ENCODE measurements at places on chromosomes 13 and 19.

DNA sequence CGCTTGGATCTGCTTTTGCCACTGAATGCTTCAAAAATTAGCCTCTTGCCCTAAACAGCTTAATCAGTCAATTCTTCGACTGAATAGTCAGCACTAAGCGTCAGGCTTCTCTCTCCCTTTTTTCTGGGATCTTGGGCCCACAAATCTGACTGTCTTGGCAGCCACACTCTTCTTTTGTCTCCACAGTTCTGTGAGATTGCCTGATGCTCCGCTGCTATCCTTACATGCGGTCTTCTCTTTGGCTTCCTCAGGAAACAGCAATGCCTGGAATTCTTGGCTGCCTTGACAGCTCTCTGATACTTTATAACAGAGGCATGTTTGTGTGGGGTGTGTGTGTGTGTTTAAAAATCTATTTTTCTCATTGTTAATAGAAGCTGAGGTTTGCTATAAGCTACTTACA is 32.6 kb downstream of the ERCC5 start:
- no peak for DNase-seq

DNA sequence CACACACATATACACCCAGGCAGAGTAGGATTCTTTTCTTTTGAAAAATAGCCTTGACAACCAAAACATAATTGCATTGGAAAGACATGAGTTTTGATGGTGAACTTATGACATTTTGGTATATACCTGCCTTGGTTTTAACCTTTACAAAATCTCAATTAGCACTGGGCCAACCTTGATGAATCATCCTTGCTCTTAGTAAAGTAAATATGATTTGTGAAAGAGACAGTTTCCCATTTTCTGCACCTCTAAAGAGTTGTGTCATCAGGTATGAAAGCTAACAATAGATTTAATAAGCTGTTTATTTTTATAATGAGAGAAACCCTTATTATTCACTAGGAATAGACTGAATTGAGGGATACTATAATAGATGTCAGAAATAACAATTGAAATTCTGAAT is 15.7 kb upstream of the ENOX1 start:
- DNase-seq, result no peak

DNA sequence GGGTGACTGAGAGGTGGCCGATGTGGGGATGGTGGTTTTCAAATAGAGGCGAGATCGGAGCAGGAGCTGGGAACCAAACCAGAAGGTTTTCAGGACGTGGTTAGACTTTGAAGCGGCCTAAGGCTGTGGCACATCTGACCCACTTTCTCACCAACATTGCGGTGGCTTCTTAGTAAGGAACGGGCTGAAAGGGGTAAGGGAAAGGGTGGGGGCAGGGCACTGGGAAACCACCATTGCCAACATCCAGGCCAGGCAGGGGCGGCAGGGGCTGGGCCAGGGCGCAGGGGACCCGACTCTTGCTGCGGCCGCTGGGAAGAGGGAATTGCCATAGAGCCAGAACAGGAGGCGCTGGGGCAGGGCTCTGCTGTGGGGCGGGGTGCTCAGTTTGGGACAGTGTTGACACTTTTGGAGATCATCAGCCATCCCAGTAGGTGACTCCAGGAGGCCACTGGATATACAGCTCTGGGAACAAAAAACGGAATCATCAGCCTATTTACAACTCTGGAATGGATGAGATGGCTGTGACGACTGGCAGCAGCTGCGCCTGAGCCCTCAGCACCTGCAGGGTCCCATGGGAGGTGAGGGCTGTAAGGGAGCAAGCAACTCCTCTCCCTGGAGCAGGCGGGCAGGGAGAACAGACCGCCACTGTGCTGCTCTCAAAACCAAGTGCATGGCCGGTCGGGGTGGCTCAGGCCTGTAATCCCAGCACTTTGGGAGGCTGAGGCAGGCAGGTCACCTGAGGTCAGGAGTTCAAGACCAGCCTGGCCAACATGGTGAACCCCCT is 52.2 kb downstream of the IRS2 start:
- DNase-seq, result no peak

DNA sequence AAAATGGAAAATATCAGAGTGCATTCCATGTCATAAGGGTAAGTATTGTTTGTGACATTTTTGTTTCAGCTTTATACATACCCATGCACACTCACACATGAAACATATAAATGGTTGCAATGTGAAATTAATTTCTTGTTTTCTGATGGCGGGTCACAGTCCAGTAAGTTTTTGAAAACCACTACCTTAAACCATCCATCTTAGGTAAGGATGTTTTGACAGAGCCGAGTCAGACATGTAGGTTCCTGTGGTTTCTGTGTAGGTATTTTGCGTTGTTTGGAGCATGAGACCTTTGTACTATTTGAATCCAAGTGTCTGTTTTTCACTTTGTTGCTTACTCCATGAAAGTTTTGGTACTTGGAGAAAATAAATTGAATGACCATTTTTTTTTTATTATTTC is 121.7 kb downstream of the B3GLCT start:
- no peak for DNase-seq

GRCh38 chr13:109803825-109804224 is 17.4 kb upstream of the IRS2 start:
- no peak for DNase-seq

- DNase-seq, result no peak
Observed at GRCh38 chr19:43625918-43626579, 6.6 kb upstream of the ZNF428 start.

GRCh38 chr13:112684071-112684845 is 5.6 kb upstream of the ATP11A start:
- DNase-seq, result no peak

- no peak for DNase-seq
Observed at GRCh38 chr13:45396533-45397095, 21.6 kb downstream of the SLC25A30 start.

- DNase-seq, result no peak
Observed at GRCh38 chr13:77742801-77743200, 45.3 kb downstream of the SLAIN1 start.

DNA sequence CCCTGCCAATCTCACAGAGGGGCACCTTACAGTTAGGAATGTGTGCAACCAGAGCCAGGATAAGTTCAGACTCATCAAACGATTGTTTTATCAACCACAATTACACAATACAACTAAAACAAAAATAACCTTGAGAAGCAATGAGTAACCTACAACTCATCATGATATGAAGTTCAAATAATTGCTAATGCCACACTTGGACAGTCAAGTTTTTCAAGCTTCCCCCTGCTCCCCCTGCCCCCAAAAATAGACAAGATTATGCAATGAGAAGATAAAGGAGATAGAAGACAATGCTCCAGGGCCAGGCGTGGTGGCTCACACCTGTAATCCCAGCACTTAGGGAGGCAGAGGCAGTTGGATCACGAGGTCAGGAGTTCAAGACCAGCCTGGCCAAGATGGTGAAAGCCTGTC is 13.6 kb upstream of the KPNA3 start:
- DNase-seq, result no peak

- no peak for DNase-seq
Observed at GRCh38 chr19:7417671-7418324, 69.1 kb downstream of the ARHGEF18 start.

DNA sequence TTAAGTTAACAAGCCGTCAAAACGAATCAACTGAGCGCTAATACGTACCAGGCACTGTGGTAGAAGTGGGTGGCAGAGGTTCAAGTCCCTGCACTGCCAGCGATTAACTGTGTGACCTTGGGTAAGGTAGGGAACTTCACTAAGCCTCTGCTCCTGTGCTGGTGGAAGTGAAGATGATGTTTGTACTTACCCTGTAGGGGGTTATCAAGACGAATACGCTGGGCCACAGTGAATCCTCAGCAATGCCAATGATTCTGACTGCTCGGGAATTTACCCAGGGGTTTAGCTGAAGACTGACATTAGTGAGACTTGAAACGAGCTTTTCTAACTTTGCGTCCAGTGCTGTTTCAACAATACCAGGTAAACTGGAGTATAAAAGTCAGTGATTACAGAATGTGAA is 305.3 kb downstream of the FGF9 start:
- no peak for DNase-seq

- DNase-seq, result no peak
Observed at GRCh38 chr19:17200408-17201079, 14.6 kb upstream of the USE1 start.

- no peak for DNase-seq
Observed at GRCh38 chr13:91891141-91891540, 492.7 kb downstream of the GPC5 start.

GRCh38 chr19:29211562-29212355 is 1.2 kb downstream of the UQCRFS1 start:
- DNase-seq, result no peak

DNA sequence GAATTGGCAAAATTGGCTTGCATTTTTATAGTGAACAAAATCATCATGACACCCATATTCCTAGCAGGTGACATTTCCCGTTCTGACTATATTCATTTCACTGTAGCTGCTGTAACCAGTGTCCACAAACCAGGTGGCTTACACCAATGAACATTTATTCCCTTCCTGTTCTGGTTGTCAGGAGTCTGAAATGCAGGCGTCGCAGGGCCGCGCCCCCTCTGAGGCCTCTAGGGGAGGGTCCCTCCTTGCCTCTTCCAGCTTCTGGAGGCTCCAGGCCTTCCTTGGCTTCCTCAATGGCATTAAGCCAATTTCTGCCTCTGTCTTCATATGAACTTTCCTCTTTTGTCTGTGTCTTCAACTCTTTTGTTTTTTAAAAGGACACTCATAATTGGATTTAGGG is 6.5 kb upstream of the RLN3 start:
- no peak for DNase-seq

DNA sequence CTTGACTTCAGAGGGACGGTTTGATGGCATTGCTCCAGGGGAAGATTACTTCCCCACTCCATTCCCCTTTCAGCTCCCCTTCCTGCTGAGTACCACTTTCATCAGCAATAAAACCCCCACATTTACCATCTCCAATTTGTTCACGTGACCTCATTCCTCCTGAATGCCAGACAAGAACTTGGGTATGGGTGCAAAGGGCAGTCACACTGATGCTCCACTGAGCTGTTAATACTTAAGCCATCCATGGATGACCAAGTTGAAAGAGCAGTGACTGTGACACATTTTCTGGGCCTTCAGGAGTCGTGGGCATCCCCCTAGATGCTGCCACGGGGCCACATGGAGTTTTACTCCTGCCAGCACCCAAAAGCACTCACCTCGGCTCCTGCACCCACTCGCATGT is 93.1 kb downstream of the STOML3 start:
- no peak for DNase-seq

- DNase-seq, result no peak
Observed at GRCh38 chr19:15250640-15250993, 18.4 kb upstream of the EPHX3 start.

DNA sequence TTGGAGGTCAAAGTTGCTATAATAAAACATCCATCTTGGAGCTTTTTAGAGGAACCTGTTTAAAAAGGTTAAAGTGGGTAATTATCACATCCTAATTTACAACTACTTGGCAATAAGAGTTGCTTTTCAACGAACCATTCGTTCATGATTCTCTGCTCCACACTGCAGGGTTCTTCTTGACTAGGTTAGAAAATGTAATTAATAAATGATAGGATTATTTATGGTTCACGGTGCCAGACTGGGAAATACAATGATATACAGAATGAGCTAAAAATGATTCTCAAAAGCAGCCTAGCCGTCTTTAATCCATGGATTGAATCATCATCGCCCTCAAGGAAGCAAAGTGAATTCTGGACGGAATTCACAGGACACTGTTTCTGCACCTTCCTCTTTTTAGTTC is 291.2 kb downstream of the TEX29 start:
- DNase-seq, result no peak

- DNase-seq, result no peak
Observed at GRCh38 chr19:13038306-13039210, 43.3 kb downstream of the NFIX start.

- no peak for DNase-seq
Observed at GRCh38 chr13:75910591-75910990, 274.5 kb downstream of the LMO7 start.

DNA sequence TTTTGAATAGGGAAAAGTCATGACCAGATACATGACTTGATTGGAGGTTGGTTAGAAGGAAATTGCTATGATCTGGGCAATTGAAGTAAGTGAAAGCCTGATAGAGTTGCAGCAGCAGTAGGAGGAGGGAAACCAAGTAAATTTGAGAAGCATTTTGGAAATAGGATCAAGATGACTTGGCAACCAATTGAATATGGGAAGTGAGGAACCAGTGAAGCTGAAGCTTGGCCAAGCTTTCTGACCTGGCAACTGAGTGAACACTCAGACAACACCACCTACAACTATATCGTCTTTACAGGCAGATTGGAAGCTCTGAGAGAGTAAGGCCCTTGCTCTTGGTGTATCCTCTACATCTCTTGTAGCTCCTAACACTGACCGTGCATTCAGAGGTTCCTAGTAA is 16.2 kb upstream of the KATNAL1 start:
- DNase-seq, result no peak

DNA sequence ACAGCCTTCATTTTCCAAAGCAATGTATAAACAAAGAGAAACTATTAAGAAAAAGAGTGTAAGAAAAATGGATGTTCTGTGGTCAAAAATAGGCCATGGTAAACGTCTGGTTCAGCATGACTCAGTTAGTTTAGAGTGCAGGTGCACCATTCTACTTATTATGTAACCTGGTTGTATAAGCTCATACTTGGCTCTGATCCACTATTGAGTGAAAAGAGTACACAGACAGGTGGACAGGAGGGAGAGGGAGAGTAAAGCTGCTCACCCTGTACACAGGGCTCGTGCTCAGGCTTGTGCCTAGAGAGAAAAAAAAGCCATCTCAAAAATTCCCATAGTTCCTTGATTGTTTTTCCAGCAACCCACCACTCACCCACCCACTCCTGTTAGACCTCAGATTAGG is 85.8 kb upstream of the ZNF91 start:
- no peak for DNase-seq

GRCh38 chr13:74710006-74710405 is 575.8 kb upstream of the KLF12 start:
- DNase-seq, result no peak

DNA sequence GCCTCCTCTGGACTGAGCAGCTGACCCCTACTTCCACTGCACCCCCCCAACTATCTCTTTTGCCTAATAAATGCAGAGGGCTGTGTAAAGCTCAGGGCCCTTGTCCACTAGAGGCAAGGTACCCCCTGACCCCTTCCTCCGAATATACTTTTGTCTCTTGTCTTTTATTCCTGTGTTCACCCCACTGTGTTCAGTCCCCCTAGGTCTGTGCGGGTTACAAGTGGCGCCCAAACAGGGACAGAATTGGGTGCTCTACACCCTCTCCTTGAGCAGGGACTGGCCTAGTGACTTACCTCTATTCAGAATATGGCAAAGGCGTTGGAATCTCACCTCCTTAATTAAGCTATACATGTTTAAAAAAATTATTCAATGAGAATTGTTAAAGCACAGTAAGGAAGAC is 15.0 kb downstream of the ZNF350 start:
- DNase-seq, result no peak

- DNase-seq, result no peak
Observed at GRCh38 chr13:32866921-32867320, 149.3 kb upstream of the KL start.

GRCh38 chr13:38415233-38415632 is 65.6 kb downstream of the UFM1 start:
- DNase-seq, result no peak

All from cortex of kidney (tissue), 1 donor.